Amniotic epithelial cell (primary cell): ENCODE measurements at places on chromosomes 5 and 9.

DNA sequence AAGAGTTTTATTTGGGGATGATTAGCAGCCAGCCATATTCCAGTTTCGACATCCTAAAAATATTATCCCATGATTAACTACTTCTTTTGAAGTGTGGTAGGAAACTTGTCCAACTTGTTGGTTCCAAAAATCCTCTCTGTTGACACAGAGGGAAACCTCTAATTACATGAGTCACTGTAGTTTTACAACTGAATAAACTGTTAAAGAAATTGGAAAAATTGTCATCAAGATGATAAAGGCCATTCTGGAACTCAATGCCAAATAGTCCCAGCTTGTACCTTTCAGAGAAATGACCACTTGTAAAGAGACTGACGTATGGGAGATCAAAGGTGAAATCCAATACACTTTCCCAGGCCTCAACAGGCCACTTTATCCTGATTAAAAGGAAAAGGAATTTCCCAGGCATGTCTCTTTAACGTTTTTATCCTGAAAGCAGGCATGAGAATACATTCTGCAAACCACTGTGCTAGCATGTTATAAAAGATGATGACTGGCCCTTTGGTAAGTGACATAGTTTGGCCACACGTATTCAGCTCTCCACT, 261.6 kb downstream of the GLIS3 start:
- DNase-seq = no peak

DNA sequence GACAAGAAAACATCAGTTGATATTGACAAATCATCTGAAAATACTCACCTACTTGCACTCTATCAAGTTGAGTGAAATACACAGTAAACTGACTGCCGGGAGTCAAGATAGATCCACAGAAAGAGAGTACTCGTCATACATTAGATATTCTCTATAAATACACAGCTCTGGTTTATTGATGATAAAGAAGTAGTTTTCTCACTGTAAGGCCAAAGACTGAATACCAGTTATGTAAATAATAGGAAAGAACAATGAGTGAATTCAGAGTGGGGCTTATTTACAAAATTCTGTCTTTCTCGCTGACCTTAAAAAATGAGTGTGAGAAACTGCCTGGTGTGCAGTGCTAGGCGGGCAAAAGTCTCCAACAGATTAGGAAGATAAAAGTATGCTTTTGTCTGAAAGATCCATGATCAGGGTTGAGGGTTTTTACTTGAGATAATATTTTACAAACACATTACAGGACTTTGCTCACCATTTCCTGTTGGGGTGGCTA, 341.0 kb downstream of the KCTD16 start:
- no peak for DNase-seq

DNA sequence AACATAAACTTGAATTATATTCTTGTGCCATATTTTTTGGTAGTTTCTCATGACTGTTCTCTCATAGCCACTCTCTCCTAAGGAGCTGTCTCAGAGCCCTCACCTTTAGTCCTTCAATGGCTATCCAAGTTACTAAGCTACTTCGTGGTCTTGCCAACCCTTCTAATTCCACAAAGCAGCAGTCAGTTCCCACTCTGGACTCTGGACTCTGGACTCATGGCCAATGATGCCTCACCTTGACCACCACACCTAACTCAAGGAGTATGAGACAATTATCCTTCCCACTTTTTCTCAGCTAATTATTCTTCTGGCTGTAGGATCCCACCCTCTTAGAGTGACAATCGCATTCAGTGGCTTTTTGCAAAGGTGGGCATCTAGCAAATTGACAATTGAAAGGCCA, 42.2 kb downstream of the TUSC1 start:
- DNase-seq = no peak

DNA sequence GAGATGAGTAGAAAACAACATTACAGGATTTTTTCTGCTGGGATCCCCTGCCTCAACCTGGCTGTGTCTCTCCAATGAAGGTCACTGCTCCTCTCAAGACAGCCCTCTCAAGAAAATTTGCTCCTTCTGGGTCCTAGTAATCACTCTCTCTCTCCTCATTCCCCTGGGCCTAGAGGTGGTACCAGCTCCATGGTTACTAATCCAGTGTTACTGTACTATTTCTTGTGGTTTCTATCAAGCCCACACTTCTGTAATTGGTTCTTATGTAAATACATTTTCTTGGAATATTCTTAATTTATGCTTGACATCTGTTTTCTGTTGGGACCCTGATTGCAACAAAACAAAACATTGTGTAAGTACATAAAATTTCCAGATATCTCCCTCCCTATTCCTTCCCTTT, 123.8 kb upstream of the RORB start:
- DNase-seq = no peak

- DNase-seq = no peak
These were observed 656.3 kb upstream of the ZNF608 start for GRCh38 chr5:125402787-125403186.

DNA sequence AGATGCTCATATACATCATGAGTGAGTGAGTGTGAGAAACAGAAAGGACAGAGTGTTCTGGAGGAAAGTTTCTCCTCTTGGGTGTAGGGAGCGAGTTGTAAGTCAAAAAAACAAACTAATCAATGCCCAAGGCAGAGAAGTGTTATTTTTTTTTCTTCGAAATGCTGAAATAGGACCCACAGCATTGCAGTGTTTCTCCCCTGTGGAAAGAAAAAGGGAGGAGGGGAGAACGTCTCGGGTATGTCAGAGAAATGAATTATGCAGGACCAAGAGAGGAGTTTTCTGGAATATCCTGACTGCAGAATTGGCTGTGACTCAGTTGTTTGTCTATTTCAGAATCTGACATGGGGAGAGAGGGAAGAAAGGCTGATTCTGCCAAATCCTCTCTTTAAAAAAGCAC, 337.9 kb upstream of the RFX3 start:
- peak; percentile 55 for DNase-seq

GRCh38 chr5:178113841-178114324, 551 bp downstream of the N4BP3 start:
- DNase-seq = no peak

GRCh38 chr5:175635854-175636584, 21.9 kb upstream of the HRH2 start:
- DNase-seq = no peak

DNA sequence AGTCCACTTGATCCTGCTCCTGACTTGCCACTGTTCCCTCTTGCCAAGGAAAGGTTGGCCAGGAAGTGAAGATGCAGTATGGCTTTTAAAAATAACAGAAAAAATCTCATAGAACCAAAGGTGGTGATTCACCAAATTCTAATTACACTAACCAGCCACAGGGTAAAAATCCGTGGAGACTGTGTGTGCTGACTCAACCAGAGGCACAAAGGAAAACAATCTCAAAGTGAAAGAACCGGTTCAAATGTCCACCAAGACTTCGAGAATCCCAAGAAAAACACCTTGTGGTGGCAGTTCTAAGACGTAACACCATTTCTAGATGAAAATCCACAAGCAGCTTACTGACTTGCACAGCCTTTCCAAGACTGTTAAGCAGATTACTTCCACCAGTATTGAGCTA, 279.1 kb downstream of the TLE1 start:
- peak; percentile 73 for DNase-seq

DNA sequence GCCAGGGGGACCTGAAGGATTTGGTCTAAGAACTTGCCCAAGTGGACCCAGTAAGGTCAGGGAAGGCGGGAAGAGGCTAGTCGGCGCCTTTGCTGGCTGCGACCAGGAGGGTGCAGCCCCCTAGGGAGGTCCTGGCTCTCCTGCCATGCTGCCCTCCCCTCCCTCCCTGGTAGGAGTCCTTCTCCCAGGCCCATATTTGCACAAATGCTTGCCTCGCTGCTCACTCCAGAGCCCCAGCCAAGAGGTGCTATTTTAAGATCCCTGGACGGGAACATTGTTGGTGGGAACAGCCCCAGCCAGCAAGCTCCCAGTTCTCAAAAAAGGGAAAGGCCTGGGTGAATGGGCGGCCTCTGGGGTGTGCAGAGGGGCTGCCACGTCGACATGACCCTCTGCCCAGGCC, 4.3 kb upstream of the IL17B start:
- no peak for DNase-seq

DNA sequence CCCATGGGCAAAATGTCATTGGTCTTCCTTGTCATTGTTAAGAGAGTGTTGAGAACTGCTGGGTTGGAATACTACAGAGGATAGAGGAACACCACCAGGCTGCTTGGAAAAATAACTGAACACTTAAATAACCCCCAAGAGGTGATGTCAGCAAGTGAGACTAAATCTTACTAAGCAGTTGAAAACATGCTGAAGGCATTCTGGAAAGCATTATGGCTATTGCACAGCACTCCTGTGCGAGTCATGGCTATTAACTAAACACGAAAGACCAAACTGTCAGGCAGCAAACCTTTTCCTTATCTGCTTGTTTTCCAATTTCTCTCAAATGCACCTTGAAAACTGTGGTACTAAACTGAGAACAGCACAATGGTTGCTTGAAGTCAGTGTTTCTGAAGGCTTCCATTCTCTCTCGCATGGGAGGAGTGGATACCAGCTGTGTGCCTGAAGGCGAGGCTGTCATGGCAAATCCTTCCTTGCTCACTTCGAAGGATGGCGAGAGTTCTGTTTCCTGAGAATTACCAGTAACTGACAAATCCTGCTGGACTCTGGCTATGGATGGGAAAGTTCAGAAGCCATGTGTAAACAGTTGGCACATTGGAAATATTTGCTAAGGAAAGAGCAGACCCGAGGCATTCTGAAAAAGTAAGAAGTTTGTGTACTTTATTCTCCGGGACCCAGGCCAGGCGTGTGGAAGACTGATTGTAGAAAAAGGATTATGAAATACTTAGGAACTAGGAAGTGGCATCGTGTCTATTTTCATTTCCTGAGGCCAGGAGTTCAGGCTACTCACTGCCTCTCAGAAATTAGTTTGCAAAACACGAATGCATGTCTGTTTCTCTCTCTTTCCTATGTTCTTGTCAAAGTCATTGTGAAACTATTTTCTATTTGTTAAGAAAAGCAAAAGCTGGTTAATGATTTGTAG, 182.1 kb downstream of the DMRT2 start:
- DNase-seq = peak; percentile 27

- no peak for DNase-seq
These were observed 31.8 kb downstream of the SLC38A9 start for GRCh38 chr5:55680353-55680752.

DNA sequence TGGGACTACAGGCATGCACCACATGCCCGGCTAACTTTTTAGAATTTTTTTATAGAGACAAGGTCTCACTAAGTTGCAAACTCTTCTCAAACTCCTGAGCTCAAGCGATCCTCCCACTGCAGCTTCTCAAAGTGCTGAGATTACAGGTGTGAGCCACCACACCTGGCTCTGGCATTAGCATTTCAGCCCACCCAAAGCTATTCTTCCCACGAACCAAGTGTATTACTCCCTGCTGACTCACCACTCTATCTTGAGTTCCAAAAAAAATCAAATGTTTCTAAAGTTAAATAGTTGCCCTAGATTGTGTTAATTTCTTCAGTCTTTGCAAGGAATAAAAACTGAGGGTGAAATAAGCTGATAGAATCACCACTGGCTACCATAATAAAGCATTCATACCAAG, 205.5 kb downstream of the ARRDC3 start:
- DNase-seq = no peak

DNA sequence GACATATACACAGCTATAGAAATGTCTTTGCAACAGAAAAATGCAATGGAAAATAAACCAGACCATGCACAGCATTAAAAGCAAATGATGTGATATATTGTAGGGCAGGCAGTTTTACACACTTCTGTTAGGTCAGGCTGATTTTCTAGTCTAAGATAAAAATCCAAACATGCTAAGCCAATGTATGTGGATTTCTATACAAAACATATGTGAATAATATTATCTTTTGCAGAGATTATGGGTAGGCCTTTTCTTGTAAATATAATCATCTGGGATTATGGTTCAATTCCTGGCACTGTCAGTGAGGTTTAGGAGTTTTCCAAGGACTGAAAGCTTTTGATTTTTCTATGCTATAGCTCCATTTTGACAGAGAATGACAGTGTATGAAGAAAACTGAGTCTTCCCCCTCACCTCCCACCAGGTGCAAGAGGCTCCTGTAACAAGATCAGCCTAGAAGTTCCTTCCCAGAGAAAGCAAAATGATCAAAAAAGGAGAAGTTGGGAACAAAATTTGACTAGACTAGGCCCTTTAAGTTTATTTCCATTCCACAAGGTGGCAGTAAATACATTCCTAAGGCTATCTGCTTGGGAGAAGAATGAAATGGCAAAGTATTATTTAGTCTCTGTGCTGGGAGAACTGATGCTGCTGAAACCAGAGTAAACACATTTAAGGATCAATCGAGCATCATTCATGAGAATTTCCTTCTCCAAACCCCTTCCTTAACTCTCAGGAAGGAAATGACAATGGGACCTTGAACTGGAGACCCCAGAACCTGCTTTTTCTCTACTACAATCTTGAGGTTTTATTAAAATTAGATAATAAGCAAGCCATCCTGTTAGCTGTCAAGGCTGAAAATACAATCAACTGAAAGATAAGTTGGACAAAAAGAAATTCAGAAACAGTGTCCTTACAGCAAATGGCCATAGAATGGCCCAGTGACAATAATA, 133.0 kb upstream of the TUT7 start:
- peak; percentile 72 for DNase-seq

DNA sequence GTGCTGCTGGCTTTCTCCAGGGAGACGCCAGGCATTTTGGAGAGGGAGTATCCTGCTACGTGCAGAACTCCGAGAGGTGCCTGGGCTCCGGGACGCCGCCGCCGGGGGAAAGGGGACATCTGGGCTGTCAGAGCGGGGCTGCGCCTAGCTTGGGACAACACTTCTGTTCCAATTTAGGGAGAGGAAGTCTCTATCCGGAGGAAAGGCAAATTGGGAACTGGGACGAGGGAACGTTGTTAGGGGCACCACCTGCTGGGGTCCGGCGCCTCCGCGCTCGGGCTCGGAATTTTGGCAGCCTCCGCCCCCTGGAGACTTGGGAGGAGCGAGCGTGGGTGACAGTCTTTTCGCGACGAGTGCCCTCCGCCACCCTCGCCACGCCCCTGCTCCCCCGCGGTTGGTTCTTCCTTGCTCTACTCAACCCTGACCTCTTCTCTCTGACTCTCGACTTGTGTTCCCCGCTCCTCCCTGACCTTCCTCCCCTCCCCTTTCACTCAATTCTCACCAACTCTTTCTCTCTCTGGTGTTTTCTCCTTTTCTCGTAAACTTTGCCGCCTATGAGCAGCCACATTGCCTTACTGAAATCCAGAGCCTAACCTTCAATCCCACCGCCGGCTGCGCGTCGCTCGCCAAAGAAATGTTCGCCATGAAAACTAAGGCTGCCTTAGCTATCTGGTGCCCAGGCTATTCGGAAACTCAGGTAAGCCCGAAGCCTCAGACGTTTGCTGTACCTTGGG, 1.6 kb downstream of the TSLP start:
- no peak for DNase-seq

DNA sequence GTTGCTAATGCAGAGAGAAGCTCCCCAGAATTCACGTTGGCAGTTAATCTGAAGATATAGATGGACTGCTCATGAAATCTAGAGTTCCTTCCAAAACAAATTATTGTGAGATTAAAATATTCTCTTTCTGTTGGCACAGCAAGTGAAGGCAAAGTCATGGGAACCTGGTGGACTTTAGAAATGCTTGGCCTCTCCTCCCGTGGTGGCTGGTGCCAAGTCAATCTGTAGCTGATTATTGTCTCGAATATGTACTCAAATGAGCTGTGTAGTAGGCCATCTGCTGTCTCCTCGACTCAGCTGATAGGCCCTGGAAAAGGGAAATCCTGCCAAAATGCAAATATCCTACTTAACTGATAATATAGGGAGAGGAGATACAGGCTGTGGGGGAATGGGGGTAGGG, 69.3 kb downstream of the DAPK1 start:
- no peak for DNase-seq
